Ovary (tissue), 10 donors: ENCODE measurements at places on chromosomes 5 and 9.

GRCh38 chr5:177982072-177982727 lies 13.8 kb downstream of the PROP1 start:
- no peak for DNase-seq

DNA sequence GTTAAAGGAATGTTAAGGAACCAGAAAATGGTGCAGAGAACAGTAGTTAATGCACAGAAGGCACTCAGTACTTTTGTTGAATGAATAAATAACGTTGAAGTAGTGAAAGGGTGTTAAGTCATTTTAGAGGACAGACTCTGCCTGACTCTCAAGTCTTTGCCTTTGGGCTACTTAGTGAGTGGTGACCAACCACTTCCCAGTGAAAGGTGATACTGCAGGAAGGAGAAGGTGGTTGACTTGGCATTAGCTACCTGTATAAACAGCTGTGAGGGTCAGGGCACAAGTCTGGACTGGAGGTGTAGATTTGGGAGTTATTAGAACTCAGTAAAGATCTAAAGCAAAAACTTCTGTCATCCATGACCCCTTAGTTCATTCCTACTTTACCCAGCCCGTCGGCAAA lies 4.9 kb upstream of the SHB start:
- DNase-seq: no peak

DNA sequence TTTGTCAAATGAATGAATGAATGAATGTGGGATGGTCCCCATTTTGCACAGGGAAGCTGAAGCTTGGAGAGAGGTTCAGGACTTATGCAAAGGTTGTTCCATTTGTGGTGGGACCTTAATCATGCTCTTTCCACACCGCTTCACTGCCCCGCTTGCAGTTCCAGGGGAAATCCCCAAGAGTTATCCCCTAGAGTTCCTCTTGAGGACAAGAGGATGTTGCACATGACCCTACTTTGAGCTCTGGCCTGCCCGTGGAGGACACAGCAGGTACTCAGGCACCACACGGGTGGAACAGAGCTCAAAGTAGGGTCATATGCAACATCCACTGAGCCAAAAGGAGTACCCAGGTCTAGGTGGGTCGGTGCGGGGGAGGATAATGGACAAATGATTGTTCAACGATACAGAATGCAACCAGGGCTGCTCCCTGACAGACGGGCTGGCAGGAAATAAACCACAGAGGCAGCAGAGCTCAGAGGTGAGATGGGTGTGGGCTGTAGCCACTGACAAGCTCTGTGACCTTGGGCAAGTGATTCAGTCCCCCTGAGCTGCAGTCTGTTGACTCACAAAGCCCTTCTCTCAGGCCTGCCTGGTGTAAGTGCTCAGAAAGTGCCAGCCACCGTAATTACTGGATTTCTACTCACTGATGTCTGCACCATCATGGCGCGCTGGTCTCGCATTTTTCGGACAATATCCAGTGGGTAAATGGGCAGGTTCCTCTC lies 60.3 kb upstream of the EPB41L4B start:
- no peak for DNase-seq

DNA sequence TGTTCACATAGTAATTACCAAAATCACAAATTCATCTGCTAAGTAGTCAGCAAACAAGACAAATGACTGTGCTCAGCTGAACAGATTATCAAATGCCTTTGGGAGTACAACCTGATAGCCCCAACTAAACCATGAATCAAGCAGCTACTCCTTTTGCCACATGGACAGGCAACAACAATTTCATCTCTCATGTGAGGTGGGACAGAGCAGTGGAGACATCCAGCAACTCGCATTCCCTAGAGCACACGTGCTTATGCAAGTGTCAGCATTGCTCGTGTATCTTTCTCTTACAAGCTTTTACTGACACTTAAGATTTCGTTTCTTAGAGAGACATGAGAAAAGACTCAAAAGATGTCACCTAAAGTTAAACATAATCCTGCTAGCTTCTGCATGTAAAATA lies 42.7 kb upstream of the PPP2R2B start:
- DNase-seq: no peak

DNA sequence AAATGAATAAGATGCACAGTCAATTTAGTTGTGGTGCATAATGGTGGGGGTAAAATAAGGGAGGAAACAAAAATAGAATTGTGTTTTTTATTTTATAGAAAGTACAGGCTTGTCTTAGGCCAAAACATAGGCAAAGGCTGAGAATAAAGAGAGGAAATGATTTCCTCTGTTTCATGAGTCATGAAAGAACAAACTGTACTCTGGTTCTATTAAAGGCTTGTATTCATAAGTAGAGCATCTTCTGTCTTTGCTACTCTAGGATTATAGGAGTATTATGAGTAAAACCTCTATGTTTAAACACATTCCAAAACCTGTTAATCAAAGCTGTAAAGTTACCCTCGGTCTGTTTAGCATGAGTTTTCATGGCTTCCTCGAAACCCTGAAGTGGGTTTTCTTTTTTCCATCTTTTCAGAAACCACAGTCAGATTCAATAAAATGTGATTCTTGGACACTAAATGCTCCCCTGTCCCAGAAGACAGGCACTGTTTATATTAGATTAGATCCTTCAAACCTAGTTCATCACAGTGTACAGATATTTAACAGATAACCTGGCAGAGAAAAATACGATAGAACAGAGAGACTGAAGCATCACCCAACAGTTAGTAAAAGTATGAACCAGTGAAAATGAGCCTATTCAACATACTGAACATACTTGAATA lies 473.9 kb upstream of the CYLC2 start:
- DNase-seq: no peak

GRCh38 chr9:70031141-70031545 lies 12.5 kb upstream of the MAMDC2 start:
- DNase-seq: no peak

GRCh38 chr9:13163946-13164345 lies 115.5 kb downstream of the MPDZ start:
- DNase-seq: no peak

DNA sequence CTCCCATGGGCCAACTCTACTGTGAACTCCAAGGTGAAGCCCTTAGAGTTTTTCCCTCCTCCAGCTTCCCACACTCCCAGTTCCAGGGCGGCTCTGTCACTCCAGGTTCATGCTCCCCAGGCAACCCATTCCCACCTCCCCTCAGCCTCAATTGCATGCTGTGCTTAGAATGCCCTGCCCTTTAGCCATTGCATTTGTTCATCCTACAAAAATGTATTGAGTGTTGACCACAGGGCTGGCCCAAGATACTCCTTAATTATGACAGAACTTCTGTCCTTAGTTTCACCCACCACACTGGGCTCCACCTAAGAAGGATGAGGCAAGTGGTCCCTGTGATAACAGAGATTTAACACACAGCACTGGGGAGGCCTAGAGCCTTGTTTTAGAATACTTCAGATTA lies 236.1 kb downstream of the ADAMTSL1 start:
- DNase-seq: no peak

DNA sequence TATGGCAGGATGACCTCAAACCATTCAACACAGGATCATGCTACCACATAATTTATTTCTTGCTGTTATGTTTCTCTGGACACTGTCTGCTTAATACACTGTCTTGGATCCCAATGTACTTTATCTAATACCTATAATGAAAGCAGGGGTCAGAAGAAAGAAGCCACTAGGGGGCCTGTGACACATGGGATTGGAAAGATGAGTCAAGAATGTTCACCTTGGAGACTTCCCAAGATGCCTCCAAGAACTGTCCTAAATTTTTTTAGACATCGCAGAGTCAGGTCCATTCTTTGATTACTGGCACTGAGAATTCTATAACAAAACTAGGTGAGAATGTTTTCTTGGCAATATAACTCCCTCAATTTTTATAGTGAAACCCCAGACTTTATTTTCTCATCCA lies 305.8 kb upstream of the SMARCA2 start:
- no peak for DNase-seq

DNA sequence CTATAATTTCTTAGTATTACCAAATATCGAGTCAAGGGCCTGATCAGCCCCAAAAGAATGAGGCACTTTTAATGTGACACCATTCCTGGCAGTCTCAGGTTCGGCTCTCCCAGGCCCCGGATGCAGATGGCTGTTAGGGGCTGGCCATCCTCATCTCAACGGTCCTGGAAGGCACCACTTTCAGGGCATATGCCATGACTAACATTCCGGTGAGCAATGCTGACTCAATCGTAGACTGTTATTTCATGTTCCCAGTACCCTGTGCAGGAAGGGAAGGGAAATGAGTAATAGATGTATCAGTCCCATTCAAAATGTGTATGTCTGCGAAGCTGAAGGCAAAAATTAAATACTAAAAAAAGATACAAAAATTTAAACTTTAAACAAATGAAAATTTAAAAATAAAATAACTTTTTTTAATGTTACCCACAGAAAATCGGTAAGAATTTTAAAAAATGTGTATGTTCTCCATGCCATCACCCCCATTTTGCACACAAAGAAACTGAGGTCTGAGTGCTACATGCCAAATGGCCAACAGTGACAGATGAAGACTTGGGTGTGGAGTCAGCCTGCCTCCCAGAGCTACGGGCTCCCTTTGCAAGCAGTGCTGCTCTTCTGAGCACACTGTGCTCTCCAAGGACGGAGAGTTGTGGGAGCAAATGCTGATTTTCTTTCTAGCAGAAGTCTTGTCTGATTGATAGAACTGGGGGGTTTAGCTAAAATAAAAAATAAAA lies 79.0 kb downstream of the GLDC start:
- DNase-seq: no peak

DNA sequence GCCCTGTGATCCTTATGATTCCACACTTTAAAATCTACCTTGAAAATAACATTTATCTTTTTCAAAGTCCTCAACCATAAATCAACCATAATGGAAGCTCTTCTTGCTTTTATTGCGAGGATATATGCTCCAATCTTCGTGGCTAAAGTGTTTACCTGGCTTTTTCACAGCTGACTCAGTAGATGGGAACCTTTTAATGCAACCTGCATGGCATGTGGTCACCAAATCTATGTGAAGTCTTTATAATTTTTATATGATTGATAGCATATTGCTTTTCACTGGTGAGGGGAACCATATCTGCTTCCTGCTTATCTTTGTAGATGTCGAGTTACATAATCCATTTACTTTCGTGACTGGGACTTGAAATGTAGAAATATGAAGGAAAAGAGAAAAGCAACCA lies 47.1 kb upstream of the TLX3 start:
- no peak for DNase-seq

- no peak for DNase-seq
These were observed 21.9 kb upstream of the FSD1L start for GRCh38 chr9:105425816-105426433.

- DNase-seq: peak; percentile 19
These were observed 40.1 kb downstream of the SLC38A9 start for GRCh38 chr5:55671975-55672374.

GRCh38 chr5:31410089-31410488 lies 121.8 kb downstream of the DROSHA start:
- DNase-seq: no peak
